ENCODE measurements at places on chromosomes 3 and 15. TPM values are rescaled to one million over a fixed set of nuclear protein-coding genes. Genes with fewer than 3 reads are reported as not detected.

GRCh38 chr3:125670945-125671344 is 75.6 kb upstream of the OSBPL11 start:
- no peak for DNase-seq

GRCh38 chr15:69071260-69071659 is 56.8 kb downstream of the NOX5 start:
- DNase-seq = no peak

GRCh38 chr3:24439021-24439420 is 55.6 kb downstream of the THRB start:
- DNase-seq = no peak

GRCh38 chr3:45479621-45480035 is 91.3 kb downstream of the LARS2 start:
- DNase-seq = no peak

- DNase-seq = peak; percentile 94
These were observed 1.2 kb downstream of the TWF2 start for GRCh38 chr3:52237657-52238172.

DNA sequence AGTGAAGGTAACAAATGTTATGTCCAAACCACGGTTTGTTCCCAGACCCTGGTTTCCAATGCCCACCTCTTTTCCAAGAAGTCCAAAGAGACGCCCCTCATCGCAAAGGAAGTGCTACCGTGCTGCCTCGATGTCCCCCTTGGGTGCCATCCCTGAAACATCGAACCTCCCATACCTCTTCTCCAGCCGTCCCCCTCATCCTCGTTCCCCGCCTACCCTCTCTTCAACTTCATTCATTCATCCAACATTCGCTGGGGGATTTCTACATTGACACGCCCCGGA is 467 bp downstream of the TIPIN start:
- no peak for DNase-seq

- no peak for DNase-seq
These were observed 194.4 kb downstream of the PCCB start for GRCh38 chr3:136444581-136444980.

DNA sequence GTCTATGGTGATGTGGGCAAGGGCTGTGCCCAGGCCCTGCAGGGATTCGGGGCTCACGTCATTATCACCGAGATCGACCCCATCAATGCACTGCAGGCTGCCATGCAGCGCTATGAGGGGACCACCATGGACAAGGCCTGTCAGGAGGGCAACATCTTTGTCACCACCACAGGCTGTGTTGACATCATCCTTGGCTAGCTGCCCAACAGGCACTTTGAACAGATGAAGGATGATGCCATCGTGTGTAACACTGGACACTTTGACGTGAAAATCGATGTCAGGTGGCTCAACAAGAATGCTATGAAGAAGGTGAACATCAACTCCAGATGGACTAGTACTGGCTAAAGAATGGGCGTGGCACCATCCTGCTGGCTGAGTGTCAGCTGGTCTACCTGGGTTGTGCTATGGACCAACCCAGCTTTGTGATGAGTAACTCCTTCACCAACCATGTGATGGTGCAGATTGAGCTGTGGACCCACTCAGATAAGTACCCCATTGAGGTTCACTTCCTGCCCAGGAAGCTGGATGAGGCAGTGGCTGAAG is 6.1 kb upstream of the USP8 start:
- DNase-seq = no peak

DNA sequence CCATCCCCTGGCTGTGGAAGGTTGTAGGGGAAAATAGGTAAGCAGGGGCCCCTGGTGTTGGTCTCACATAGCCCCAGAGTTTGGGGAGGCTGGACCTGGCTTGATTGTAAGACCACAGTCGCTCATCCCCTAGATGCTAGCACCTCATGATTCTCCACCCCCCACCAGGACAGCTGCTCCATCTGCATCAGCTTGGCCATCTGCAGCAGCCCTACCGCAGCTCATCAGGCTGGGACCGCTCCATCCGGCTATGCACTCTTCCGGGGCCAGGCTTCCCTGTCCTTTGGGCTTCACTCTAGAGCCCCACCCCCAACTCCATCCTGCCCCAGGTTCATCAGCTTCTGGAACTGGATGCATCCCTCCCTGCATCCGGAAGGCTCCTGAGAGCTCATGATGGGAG is 12.6 kb downstream of the SCN5A start:
- no peak for DNase-seq

DNA sequence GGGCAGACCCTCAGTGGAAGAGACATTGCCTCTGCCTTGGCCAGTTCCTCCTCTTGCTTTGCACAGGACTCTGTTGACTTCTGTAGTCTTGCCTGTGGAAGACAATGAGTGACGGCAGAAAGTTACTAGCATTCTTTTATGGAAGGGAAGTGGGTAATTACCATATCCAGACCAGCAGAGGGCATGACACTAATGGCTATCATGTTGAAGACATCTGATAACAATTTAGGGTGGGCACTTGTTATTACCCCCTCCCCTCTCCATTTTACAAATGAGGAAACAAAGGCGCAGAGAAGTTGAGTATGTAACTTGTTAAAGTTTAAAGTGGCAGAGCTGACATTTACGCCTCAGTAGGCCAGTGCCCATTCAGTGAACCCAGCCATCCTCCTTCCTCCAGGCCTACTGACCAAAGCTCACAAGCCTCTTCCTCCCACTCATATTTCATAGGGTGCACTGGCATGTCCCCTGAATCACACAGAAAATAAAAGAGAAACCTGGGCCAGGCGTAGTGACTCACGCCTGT is 48.2 kb upstream of the FMN1 start:
- DNase-seq = no peak

DNA sequence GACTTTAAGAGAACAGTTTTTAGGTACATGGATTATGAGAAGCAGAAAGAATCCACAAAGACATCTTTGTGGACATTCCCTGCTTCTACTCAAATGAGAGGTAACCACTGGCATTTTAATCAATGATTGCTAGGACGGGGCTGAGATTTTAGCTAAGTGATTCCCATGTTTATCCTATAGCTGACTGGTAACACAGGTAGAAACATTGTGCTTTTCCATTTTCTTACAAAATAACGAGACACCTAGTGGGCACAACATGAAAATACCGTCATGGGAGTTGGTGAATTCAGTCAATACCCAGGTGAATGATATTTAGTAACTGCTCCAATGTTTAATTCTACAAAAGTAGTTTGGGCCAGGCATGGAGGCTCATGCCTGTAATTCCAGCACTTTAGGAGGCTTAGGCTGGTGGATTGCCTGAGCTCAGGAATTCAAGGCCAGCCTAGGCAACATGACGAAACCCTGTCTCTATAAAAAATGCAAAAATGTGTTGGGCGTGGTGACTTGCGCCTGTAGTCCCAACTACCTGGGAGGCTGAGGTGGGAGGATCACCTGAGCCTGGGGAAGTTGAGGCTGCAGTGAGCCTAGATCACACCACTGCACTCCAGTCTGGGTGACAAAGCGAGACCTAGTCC is 37.2 kb upstream of the DENND4A start:
- peak; percentile 57 for DNase-seq

GRCh38 chr15:94206463-94207167 is 24.7 kb upstream of the MCTP2 start:
- no peak for DNase-seq

CHCHD4 gene
- 15.5 TPM for total RNA-seq

WNT7A gene
- total RNA-seq = not detected

IL16 gene
- 0.12 TPM for total RNA-seq

SIAH2 gene
- 36.6 TPM for total RNA-seq

All from G401 (cell line).